LoVo (cell line): ENCODE measurements at places on chromosomes 1 and 21.

GRCh38 chr1:3847081-3847480, 9.9 kb downstream of the CEP104 start:
- DNase-seq, result no peak

DNA sequence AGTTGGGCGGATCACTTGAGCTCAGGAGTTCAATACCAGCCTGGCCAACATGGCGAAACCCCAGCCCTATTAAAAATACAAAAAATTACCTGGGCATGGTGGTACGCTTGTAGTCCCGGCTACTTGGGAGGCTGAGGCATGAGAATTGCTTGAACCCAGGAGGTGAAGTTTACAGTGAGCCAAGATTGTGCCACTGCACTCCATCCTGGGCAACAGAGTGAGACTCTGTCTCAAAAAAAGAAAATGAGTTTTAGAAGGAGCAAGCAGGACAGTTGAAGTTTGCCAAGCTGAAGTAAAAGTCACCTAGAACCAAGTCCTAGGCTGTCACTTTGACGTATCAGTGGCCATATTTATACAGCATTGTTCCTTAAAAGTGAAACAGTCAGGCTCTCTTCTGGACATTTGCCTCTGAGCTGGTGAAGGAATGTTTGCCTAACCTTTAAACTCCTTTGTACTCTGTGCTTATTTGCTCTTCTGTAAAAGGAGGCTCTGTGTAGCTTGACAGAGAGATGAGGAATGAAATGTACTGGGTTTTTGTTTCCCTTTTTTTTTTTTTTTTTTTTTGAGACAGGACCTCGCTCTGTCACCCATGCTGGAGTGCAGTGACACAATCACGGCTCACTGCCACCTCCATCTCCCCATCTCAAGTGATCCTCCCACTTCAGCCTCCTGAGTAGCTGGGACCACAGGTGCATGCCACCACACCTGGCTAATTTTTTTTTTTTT, 2.8 kb downstream of the RAB4A start:
- DNase-seq, result peak; percentile 38

DNA sequence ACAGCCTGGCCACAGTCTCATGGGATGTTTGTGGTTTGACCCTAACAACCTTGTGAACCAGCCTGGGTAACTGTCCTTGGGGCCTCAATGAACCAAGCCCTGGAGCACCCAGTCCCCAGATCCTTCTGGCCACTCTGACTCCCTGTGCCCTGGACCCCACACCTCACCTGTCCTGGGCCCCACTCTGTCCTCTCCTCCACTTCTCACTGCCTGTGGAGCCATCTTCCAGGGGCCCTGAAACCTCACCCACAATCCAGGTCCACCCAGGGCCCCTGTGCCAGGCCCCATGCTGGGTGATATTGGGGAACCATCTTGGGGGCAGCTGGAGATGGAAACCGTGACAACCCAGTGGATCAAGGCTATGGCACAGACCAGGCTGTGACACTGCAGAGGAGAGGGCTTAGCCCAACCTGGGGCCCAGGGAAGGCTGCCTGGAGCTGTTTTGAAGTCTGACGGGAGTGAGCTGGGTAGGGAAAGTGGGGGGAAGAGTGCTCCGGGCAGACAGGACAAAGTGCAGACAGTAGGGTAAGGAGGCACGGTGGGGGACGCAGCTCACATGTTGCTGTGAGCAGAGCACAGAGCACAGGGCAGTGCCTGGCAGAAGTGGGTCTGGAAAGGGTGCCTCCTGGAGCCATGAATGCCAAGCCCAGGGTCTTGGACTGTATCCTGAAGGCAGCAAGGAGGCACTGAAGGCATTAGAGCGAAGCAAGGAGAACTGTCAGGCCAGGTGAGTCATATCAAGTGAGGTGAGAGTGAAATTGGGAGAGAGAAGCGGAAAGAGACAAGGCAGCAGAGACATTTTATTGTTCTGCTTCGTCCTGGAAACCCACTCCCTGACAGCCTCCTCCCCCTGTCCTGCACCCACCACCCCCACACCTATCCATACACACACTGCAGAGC, 12.1 kb upstream of the LRP8 start:
- no peak for DNase-seq

GRCh38 chr1:42165511-42166210, 1.1 kb upstream of the GUCA2A start:
- peak; percentile 95 for DNase-seq

DNA sequence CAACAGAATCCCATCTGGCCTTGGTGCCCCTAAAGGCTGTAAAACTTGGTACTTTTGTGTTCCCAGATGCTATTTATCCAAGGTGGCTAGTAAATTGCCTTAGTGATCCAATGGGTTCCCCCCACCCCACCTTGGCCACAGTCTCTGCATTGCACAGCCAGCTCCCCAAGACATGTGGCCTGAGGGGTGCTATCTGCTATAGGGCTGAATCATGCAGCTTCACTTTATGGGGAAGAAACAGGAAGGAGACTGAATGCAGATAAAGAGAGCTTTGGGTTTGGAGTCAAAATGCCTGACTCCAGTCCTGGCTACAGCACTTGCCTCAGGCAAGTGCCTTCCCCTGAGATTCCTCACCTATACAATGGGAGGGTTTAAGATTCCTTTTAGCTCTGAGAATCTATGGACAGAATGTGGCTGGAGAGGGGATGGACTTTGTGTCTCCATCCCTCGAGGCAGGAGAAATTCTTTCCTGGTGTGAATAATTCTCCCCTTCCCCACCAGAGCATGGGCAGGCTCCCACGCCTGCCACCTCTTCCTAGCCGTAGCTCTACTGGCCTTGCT, 6.5 kb downstream of the RHEX start:
- DNase-seq, result no peak
